Activated CD8-positive, alpha-beta memory T cell treated with anti-CD3 and anti-CD28 coated beads, Interleukin-2, amount 10 ng/mL, durations not matched to agents 7 days and 5 days (primary cell): ENCODE measurements at places on chromosomes 5 and 9. TPM values are rescaled to one million over a fixed set of nuclear protein-coding genes. Genes with fewer than 3 reads are reported as not detected.

DNA sequence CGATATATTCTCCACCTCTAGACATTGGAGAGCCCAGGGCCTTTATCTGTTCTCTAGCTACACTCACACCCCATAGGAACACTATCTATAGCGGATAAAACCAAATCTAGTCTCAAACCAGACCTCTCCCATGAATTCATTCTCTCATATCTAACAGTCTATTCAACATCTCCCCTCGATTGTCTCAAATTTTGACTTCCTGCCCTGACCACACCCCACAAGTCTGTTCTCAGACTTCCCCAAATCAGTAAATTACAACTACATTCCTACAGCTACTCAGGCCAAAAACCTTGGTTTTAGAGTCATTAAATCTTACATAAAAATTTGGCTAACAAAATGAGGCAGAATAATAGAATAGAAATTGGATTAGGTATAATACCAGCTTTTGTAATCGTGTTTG, 12.5 kb upstream of the SLC1A3 start:
- no peak for DNase-seq

DNA sequence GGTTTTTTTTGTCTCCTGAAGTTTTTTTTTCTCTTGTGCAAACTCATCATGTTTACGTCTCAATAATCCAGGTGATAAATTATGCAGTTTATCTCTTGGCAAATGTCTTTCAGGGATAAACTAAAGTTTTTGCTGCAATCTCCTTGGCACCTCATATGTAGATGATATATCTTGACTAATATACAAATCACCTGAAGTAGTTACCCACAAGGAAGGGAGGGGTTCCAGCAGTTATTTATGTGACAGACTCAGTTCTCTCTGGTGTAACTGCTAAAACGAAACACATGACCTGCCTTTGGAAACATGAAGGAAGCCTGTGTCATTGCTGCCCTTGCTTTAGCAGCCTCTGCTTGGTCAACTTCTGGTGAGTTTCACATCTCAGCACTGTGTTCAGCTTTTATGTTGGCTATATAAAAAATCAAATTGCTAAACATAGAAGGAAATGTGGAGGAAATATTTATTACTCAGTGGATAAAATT, 39.3 kb upstream of the KIAA1958 start:
- no peak for DNase-seq

- no peak for DNase-seq
These were observed 184.0 kb upstream of the NR4A3 start for GRCh38 chr9:99637641-99638040.

- DNase-seq = no peak
These were observed 334.2 kb downstream of the IRX1 start for GRCh38 chr5:3929799-3930198.

GRCh38 chr5:119395080-119395836, 39.4 kb downstream of the TNFAIP8 start:
- DNase-seq = no peak

DNA sequence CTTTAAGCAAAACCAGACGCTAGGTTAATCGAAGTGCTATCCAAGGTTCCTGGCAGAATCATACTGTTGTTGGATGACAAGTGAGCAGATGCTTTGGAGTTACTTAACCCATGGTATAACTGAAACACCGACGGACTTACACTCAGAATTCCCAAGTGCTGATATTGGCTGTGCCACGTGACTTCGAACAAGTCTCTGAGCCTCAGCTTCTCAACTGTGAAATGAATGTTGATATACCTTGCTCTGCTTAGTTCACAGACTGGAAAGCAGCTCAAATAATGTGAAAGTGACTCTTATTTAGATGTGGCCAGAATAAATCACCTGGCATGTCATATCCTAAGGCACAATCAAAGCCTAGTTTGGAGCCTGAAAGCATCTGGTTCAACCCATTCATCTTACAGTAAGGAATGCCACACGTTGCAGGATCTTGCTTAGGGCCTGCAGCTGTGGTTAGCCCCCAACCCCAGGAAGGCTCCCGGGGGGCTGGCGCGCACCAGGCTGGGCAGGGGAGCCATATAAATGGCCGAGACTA, 759 bp downstream of the GEMIN5 start:
- no peak for DNase-seq

GRCh38 chr5:126814721-126815404, 37.9 kb downstream of the LMNB1 start:
- no peak for DNase-seq

- DNase-seq = no peak
These were observed 183.5 kb downstream of the ROR2 start for GRCh38 chr9:91766315-91767069.

- no peak for DNase-seq
These were observed 539.9 kb downstream of the ZNF608 start for GRCh38 chr5:124206540-124206939.

DNA sequence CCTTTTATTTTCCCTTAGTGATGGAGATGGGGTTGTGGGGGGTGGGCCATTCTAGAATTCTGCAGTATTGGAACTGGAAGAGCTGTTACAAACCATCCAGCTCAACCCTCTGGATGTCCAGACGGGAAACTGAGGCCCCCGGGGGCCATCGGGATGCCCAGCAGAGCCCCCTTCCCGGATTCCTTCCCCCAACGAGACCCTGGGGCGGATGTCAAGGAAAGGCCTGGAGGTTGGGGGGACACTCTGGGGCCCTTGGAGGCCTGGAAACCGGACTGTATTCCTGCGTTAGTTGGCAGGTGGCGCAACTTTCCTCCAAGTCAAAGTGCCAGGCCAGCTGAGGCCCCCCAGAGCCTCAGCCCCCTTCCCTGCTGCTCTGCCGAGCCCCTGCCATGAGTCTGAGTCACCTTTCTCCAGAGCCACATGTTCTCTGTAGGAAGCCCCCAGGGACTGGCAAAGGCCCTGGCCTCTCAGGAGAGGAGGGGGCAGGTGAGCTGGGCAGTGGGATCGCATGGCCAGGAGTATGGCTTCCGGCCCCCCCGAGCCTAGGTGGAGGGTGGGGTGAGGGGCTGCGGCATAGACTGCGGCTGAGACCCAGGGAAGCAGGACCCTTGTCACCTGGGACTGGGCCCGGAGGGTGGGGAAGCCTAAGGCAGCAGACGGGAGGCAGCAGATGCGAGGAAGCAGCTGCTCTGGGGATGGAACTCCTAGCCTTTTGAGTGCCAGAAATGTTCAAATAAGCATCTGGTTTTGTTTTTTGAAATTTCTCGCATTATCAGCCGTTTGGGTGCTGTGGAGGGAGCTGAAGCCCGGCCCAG, 17.8 kb upstream of the FIBCD1 start:
- no peak for DNase-seq

GRCh38 chr9:137428841-137429545, 5.8 kb downstream of the NOXA1 start:
- no peak for DNase-seq

- no peak for DNase-seq
These were observed 83.0 kb upstream of the IFNK start for GRCh38 chr9:27440888-27441740.

GRCh38 chr5:153552886-153553285, 62.4 kb downstream of the GRIA1 start:
- DNase-seq = no peak

- DNase-seq = no peak
These were observed 178.4 kb upstream of the MAST4 start for GRCh38 chr5:66417781-66418180.

GRCh38 chr9:133124123-133124906, 3.3 kb upstream of the RALGDS start:
- no peak for DNase-seq

DNA sequence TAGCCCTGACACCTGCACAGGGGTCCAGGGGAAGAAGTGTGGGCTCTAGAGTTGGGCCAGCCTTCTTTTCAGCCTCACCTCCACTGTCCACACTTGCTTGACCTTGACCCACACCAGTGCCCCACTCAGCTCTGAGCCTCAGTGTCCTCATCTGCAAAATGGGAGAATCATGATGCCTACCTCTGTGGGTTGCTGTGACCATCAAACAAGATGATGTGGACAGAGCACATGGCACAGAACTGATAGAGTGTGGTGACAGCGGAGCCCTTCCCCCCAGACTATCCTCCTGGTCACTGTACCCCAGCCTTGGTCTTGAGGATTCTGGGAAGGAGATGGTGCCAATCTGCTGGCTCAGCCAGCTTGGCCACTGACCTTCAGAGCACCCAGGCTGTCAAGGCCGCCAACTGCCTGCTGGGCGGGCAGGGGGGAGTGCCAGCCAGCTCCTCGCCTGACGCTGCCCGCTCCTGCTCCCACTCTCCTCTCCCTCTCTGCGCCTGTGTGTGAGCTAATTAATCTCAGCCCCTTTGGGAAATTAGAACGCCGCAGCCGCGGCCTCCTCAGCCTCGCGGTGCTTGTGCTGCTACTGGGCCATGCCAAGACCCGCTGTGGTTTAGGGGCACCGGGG, 16.7 kb downstream of the CXXC5 start:
- no peak for DNase-seq

DNA sequence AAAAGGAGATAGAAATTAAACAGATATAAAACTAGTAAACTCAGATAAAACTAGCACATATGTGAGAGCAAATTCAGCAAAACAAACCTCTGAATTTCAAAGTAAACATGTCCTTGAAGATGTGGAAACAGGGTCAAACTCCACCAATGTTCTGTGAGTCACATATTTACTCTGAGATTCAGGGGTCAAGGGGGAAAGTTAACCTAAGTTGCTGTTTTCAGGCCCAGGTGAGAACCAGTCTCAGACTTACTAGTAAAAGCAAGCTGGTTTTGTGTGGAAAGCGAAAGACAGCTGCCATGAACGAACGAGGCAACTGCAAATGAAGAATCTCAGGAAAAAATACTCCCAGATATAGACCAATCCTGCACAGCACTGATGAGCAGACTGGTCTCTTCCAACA, 29.0 kb downstream of the PSMB7 start:
- DNase-seq = no peak

GRCh38 chr5:78483809-78484521, 123.5 kb downstream of the SCAMP1 start:
- DNase-seq = no peak

Gene CCNI2
- total RNA-seq = 52.5 TPM

Gene FBP2
- total RNA-seq = not detected

Gene FAM13B
- 38.8 TPM for total RNA-seq

Gene CCNJL
- not detected for total RNA-seq

Gene OTP
- 0.05 TPM for total RNA-seq

Gene SLC46A2
- total RNA-seq = not detected

Gene GABRP
- total RNA-seq = not detected

Gene C5
- total RNA-seq = 3.0 TPM

Gene ZFP2
- not detected for total RNA-seq

Gene SCGB3A2
- not detected for total RNA-seq

Gene SPEF2
- 5.6 TPM for total RNA-seq

Gene VCP
- total RNA-seq = 298 TPM
